ENCODE measurements at places on chromosomes 16 and 17.
A peak's percentile ranks its signal among the peaks of the same experiment; 100 is the strongest.

DNA sequence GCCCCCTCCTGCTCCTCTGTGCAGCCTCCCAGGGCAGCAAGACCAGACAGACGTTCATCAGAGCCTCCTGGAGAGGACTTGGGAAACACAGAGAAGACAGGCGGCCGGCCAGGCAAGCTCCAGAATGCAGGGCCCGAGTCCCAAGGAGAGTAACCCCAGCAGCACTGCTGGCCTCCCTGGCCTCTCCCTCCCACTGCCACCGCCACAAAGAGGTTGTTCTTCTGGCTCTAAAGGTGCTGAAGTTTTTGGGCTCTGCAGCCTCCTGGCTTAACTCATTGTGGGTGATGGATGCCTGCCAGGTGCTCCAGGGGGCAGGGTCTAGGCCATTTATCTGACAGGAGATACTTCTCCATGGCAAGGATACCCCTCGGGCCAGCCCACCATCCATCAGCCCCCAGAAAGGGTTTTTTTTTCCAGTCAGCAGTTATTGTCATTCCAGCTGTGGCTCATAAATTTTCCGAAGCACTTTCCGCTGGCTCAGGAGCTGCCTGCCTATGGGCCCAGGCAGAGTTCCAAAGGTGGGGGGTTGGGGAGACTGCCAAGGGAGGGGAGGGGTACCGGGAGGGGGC, 32.0 kb upstream of the MRPS23 start:
- DNase-seq = no peak

GRCh38 chr16:81564421-81564911, 119.9 kb downstream of the CMIP start:
- no peak for DNase-seq

- DNase-seq = peak; percentile 74
Measured at GRCh38 chr17:81519284-81520020, 6.9 kb upstream of the ACTG1 start.

- DNase-seq = no peak
Measured at GRCh38 chr17:64095144-64095882, 34.6 kb downstream of the ERN1 start.

DNA sequence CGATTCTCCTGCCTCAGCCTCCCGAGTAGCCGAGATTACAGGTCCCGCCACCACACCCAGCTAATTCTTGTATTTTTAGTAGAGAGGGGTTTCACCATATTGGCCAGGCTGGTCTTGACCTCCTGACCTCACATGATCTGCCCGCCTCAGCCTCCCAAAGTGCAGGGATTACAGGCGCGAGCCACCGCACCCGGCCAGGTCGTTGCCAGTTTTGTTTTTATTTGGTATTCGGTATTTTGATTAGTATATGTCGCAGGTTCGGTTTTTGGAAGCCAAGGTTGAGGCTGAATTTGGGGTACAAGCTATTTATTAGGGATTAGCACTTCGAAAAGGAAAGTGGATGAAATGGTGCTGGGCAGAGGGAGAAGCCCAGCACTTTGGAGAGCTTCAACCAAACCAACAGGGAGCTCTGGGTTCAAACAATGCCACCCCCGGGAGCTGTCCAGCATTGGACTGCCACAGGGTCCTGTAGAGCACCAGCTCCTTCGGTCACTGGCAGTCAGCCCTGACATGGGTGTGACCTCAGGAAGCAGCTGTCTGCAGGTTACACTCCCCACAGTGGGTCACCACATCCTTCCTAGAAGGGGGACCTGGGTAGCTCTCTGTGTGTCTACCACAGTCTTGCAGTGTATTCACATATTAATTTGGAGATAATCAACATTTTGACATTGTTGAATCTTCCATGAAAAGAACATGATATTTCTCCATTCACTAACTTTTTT, 1.5 kb upstream of the CLEC10A start:
- DNase-seq = no peak

GRCh38 chr17:65588181-65588808, 26.8 kb upstream of the AXIN2 start:
- DNase-seq = no peak

- DNase-seq = no peak
Measured at GRCh38 chr16:67243481-67243880, 3.8 kb downstream of the FHOD1 start.

DNA sequence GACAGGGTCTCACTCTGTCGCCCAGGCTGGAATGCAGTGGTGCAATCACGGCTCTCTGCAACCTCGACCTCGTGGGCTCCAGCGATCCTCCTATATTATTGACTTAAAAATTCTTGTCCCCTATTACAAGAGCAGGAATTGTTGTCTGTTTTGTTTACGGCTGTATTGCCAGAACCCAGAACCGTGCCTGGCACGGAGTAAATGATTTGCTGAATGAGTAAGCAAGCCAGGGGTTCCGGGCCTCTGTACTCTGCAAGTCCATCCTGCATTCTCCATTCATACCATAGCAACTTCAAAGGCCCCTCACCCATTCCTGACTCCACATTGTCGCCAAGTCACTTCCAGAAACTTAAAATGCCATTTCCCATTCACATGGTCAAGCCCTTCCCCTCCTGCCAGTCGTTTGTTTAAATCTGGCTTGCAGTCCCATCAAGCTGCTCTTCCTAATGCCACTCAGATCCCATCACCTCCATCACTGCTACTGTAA, 6.9 kb downstream of the ADCY9 start:
- no peak for DNase-seq

DNA sequence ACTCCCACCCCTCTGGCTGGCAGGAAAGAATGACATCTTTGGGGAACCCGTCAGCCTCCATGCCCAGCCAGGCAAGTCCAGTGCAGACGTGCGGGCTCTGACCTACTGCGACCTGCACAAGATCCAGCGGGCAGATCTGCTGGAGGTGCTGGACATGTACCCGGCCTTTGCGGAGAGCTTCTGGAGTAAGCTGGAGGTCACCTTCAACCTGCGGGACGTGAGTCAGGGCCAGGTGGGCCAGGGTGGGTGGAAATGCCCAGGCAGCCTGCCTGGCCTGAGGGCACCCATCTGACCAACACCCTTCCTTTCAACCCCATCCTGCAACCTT, 8.1 kb upstream of the DCAF7 start:
- DNase-seq = no peak

- no peak for DNase-seq
Measured at GRCh38 chr16:4431023-4431422, 5.4 kb downstream of the DNAJA3 start.

GRCh38 chr17:73986641-73987177, 216.8 kb upstream of the RPL38 start:
- no peak for DNase-seq

GRCh38 chr17:33653399-33653788, 360.3 kb upstream of the ASIC2 start:
- no peak for DNase-seq

DNA sequence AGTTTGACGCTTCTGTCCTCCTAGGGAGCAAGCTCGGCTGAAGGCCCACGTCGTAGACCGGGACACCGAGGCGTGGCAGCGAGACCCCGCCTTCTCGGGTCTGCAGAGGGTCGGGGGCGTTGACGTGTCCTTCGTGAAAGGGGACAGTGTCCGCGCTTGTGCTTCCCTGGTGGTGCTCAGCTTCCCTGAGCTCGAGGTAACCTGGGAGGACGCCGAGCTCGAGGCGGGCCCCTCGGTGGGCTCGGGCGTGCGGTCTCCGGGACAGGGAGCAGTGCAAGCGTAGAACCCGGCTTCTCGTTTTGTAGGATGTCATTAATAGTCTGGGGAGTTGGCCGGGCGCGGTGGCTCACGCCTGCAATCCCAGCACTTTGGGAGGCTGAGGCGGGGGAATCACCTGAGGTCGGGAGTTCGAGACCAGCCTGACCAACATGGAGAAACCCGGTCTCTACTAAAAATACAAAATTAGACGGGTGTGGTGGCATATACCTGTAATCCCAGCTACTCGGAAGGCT, 715 bp downstream of the ENDOV start:
- no peak for DNase-seq

- DNase-seq = no peak
Measured at GRCh38 chr16:82655072-82655714, 28.4 kb downstream of the CDH13 start.

GRCh38 chr17:17084941-17085340, 42.7 kb downstream of the MPRIP start:
- DNase-seq = no peak

DNA sequence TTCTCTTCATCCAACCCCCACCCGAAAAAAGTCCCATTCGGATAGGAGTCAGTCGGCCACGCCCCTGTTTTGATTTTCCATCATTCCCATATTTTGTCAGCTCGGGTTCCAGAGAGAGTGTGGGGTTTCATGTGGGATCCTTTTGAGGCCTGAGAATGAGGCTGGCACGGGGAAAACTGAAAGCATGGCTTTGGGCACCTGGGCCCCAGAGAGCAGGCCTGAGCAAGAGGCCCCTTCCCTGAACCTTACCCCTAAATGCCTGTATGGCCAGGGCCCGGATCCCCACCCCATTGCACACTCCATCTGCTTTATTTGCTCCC, 4.6 kb upstream of the HOXB4 start:
- DNase-seq = no peak

DNA sequence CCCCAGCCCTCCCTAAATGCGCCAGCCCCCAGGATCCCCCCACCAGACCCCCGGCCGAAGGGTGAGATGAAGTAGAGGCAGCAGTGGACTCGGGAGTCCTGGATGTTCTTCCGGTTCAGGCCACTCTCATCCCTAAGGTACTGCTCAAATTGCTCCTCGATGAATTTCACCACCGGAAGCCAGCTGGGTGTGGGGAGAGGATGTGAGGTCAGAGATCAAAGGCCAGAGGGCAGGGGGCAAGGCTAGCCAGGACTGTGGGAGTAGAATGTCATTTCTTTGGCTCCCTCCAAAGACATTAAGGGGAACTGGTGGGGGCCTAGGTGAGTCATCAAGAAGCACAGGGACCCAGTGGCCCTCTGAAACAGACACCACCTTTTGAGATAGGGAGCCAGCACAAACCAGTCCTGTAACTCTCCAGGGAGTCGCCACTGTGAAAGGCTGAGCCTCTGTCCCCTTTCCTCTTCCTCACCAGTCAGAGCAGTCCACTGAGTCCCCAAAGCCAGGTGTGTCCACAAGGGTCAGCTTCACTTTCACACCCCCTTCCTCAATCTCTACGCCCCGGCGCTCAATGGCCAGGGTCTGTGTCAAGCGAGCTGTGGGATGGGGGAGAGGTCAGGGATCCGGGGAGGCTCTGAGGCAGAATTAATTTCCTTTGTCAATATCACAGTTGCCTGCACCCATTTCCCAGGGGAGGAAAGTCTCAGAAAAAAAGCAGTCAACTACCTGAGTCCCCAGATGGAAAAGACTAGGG, 895 bp downstream of the SEPTIN1 start:
- DNase-seq = no peak

- DNase-seq = peak; percentile 47
Measured at GRCh38 chr16:85611194-85611443, 2.0 kb upstream of the GSE1 start.

DNA sequence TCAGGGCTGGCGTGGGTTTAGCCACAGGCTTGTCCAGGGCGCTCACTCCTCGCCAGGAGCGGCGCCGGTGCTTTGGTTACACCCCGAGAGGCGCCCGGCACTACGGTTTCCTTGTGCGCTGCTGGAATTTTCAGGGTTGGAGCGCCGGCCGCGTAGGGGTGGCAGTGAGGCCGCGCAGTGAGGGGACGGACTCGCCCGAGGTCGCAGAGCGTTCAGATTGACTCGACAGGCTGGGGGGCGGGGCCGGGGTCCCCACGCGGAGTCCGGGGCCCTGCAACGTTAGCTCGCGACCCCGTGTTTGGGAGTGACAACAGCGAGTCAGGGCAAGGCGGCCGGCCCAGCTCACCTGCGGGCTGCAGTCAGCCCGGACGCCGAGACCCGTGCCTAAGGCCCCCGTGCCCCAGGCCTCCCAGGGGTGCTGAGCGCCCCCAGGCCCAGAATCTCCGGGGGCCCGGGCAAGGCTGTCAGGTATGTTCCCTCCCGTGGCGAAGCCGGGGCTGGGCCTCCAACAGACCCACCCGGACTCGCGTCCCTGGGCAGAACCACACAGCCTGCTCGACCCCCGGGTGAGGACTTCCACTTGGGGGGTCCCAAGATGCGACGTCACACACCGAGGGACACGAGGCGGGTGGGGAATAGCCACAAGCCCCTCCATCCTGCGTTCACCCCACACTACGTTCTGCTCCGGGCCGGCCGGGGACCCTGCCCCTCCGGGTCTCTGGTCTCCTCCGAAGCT, 1.3 kb upstream of the ACTG1 start:
- DNase-seq = peak; percentile 83

DNA sequence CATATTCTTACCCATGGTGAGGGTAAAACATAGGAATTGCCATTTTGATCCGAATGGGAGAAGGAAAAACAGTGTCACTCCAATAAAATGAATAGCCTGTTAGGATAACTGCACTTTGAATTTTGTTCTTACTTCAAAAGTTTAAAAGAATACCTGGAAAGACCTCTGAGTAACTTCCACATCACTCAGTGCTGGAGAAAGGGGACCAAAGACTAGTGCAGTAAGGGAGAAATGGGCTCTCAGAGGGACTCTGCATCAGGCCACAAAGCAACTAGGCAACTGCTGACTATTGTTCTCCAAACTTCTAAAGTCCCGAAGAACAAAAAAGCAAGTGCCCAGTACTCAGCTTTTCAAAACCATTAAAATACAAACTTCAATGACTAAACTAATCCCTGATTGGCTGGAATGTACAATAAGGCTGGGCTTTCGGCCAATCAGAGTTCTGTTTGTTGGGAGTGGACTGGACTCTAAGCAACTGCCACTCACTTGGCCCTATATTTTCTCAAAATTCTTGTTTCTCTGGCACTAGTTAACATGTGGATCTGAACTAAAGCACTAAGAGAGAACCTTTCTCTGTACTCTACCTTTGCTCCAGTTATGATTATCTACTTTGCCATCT, 6.2 kb downstream of the DNAJC7 start:
- no peak for DNase-seq

DNA sequence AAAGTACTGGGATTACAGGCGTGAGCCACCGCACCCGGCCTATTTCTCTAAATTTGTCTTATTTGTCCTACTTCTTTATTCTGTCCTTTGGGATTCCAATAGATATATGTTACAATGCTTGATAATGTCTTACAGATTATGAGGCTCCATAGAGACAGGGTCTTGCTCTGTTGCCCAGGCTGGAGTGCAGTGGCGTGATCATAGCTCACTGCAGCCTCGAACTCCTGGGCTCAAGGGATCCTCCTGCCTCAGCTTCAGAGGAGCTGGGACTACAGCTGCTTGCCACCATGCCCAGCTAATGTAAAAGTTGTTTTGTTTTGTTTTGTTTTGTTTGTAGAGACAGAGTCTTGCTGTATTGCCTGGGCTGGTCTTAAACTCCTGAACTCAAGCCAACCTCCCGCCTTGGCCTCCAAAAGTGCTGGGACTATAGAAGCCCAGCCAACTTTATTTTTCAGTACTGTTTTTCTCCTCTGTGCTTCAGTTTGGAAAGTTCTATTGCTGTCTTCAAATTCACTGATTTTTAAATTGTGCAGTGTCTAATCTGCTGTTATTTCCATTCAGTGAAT, 10.3 kb downstream of the ANKRD13B start:
- no peak for DNase-seq

DNA sequence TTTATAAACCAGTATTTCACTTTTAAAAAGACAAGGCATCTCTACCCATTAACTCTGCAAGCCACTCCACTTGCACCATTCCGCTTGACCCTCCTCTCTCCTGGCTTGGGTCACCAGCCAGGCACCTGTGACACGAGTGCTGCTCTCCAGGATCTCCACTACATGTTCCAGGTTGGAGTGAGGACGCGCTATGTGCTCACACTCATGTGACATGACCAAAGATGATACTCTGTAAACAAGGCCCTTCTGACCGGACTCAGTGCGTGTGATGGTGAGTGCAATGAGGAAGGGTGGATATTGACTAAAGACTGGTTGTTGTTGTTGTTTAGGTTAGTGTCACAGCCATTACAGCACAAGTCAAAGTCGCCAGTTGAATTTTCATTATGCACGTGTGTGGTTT, 192.7 kb downstream of the MRTFB start:
- no peak for DNase-seq

GRCh38 chr16:81457326-81458133, 12.9 kb downstream of the CMIP start:
- no peak for DNase-seq

Data from NCI-H1930 (cell line).